Type B pancreatic cell (in vitro differentiated cells): ENCODE measurements at places on chromosomes 5 and 9.

DNA sequence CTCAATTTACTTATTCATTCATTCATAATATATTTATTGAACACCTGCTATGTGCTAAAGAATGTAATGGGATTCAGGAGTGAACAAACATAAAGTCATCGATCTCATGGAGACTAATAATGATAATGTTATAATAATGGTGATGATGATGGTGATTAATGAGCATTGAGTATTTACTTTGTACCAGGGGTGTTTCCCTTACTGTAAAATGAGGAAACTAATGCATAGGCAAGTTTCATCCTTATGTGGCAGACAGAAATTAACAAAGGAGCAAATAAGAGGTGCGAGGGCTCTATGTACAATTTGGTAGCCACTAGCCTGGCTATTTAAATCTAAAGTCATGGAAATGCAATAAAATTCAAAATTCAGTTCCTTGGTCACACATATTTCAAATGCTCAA lies 11.1 kb upstream of the LCP2 start:
- DNase-seq, result no peak

- DNase-seq, result no peak
These were observed 182.3 kb downstream of the SPATA31D1 start for GRCh38 chr9:82170866-82171265.

DNA sequence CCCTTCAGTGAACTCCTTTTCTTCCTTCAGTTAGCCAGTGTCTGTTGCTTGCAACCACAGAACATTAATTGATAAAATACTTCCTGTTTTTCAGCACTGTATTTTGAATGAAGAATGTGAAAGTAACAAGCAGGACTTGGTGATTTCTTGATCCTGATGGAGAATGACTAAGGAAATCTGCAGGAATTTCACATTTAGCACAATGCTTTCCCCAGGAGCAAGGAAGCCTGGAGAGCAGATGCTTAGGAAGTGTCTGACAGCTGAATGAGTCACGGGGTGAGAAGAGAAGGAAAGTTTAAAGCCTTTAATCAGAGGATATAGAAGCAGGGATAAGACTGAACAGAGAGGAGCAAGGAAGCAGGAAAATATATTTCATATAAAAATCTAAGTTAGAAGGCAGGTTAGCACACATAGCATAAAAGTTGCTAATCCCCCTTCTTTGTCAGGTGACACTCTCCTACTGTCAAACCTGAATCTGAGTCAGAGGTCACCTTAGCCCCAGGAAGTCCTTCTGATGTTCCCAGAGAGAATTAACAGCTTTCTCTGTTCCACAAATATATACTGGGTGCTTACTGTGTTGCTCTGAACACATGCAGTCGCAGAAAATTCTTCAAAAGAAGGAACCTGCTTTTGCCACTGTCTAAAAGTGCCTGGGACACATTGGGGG lies 59.7 kb downstream of the GNA14 start:
- no peak for DNase-seq

DNA sequence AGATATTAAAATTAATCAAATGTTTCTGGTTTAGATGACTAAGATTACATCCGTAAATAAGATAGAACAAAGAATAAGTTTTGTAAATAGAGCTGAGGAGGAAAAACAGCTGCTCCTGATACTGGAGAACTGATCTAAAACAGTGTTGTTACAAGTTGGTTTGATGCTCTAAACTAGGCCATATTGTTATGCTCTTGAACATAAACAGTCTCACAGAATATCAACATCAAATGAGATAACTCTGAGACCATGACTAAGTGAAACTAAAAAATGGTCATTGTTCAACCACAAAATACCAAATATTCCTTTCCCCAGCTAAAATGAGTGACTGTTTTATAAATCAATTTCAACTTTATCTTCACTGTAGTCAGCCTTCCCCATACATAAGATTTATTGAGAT lies 16.5 kb upstream of the SRFBP1 start:
- DNase-seq, result no peak

- no peak for DNase-seq
These were observed 56.8 kb downstream of the PCSK5 start for GRCh38 chr9:75947233-75947632.
